ENCODE measurements at places on chromosomes 5 and 9.

GRCh38 chr5:122412966-122413365, 100.9 kb downstream of the SNCAIP start:
- DNase-seq = no peak

DNA sequence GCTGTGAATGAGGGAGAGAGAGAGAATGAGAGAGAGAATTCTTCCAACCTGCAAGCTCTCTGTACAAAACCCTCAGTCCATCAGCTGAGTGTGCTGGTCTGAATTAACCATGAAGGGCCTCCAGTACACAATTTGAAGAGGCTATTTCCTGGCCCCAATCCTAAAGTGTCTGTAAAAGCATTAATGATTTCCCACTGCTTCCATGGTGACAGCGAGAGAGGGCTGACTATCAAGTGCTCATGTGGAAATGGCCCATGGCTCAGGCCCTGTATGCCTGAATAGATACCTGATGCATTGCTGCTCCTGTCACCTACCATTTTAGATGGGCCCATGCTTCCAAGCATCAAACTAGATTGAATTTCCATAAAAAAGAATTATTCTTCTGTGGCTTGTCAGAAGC, 592.4 kb downstream of the KIF4B start:
- DNase-seq = no peak

GRCh38 chr5:80752427-80752826, 97.6 kb upstream of the DHFR start:
- DNase-seq = no peak

- DNase-seq = no peak
These were observed 485.8 kb downstream of the NTRK2 start for GRCh38 chr9:85155352-85155751.

DNA sequence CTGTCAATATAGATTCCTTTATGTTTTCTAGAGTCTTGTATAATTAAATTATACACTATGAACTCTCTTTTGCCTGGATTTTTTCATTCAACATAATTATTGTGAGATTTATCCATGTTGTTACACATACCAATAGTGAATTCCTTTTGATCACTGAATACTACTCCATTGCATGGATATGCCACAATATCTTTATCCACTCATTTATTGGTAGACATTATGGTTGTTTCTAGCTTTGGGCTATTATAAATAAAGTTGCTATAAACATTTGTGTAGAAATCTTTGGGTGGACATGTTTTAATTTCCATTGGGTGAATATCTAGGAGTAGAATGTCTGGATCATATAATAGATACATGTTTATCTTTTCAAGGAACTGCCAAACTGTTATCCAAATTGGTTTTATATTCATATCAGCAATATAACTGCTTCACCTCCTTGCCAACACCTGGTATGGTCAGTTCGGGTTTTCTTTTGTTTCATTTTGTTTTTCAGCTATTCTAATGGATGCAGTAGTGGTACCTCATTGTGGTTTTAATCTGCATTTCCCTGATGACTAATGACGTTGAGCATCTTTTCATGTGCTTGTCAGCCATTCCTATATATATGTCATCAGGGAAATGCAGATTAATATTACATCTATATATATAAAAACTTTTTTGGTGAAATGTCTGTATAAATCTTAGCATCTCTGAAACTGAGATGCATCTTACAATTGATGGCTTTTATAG, 32.1 kb upstream of the TCF7 start:
- DNase-seq = no peak

DNA sequence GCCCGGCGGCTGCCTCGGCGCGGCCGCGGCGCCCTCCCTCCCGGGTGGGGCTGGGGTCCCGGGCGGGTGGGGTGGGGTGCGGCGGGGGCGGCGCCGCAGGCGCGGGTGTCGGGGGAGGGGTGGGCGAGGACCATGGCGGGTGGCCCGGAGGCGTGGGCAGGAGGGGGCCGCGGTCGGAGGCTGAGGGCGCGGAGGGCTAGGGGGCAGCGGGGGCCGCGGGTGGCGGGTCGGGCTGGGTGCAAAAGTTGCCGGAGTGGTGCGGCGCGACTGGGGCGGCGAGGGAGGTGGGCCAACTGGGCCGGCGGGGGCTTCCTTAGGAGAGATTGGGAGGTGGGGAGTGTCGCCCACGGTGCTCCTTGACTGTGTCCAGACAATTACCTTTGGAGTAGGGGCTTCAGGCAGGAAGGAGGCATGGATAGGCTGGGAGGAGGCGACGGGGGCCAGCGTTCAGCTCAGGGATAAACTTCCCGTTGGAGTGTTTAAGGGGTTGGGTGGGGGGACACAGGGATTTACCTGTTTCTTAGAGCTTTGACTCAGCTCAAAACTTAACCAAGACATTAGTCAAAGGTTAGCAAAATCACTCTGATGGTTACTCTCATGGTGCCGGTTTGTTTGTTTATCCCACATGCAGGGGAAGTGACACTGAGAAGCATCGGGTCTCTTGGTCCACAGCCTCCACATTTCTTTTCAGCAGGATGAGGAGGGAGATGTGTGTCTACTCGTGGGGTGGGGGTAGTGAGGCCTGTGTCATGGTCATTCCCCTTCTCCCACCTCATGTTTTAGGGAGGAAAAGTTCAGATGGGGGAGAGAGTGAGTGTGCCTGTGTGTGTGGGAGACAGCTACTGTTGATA, 859 bp downstream of the CSNK1G3 start:
- peak; percentile 13 for DNase-seq

- peak; percentile 76 for DNase-seq
These were observed 27.8 kb downstream of the NFIL3 start for GRCh38 chr9:91395553-91396471.

GRCh38 chr5:154242964-154243376, 52.4 kb downstream of the GALNT10 start:
- DNase-seq = no peak

DNA sequence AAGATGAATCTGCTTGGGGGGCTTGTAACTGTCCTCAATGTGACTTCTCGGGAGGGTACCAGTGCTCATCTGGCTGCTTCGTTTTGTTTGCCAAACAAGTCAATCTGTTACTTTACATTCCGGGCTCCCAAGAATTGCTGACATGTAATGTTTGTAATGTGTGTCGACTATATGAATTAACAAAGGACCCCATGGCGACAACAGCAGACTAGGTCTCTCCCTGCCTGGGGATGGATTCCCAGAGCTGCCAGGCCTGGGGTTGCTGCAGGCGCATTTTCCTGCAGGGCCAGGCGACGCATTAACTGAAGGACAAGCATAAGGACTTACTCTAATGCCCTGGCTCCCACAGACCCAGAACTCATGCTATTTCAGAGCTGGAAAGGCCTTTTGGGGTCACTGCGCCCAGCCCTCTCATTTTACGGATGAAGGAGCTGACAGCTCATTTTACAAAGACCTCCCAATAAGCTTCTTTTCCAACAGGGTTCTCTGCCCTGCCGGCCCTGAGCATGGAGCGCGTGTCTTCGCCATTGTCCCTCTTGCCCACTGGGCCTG, 214.8 kb downstream of the TTLL11 start:
- no peak for DNase-seq
